Thyroid gland (tissue), 4 donors: ENCODE measurements at places on chromosomes 5 and 9. TPM values are rescaled to one million over a fixed set of nuclear protein-coding genes. Genes with fewer than 3 reads are reported as not detected.
A peak's percentile ranks its signal among the peaks of the same experiment; 100 is the strongest.

DNA sequence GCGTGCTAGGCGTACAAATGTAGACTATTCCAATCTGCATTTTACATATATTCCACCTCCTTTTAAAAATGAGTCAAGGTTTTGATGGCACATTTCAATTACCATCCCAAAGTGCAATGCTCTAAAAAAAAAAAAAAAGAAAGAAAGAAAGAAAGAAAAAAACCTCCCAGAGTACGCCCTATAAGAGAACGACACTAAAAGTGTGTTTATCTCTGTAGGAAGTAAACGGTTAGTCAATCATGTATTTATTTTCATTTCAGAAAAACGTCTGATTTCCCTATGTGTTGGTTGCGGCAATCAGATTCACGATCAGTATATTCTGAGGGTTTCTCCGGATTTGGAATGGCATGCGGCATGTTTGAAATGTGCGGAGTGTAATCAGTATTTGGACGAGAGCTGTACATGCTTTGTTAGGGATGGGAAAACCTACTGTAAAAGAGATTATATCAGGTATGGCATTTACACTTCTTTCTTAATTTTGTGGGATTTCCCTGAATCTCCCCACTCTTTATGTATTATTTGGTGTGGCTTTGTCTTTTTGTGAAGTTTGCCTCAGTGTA lies 1.1 kb downstream of the ISL1 start:
- peaks cover 42% of the 10 kb centered on the region for H3K27me3 ChIP-seq
- no peak overlapping the region for H3K4me3 ChIP-seq
- H3K27ac ChIP-seq: no peak overlapping the region
- H3K36me3 ChIP-seq: no peaks in the 10 kb centered on the region

GRCh38 chr9:135993765-135994500 lies 32.8 kb upstream of the UBAC1 start:
- H3K4me3 ChIP-seq: no peak overlapping the region
- H3K36me3 ChIP-seq: no peaks in the 10 kb centered on the region
- peaks cover 35% of the 10 kb centered on the region for H3K4me1 ChIP-seq
- DNase-seq: no peak

DNA sequence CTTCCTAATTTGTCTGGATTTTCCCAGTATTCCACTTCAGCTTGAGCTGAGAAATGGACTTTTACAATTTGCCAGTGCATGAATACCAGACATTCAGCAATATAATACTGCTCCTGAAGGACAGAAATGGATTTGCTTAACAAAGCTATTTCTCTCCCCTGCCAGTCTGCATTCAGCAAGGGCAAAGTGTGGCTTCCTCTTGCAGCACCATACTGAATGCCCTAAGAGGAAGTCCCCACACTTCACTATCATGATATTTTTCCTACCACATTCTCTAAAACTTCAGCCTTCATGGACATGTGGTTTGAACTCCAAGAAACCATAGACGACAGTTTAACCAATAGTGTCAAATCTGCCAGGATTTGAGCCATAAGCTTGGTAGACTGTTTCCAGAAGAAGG lies 19.8 kb upstream of the TLE4 start:
- H3K27ac ChIP-seq: no peak overlapping the region
- H3K4me3 ChIP-seq: no peak overlapping the region
- no peaks in the 10 kb centered on the region for H3K36me3 ChIP-seq
- H3K4me1 ChIP-seq: no peaks in the 10 kb centered on the region
- DNase-seq: no peak
- no peaks in the 10 kb centered on the region for H3K27me3 ChIP-seq

GRCh38 chr5:66897356-66897755 lies 299.2 kb downstream of the CD180 start:
- no peaks in the 10 kb centered on the region for H3K27me3 ChIP-seq
- no peak for DNase-seq
- no peak overlapping the region for H3K4me3 ChIP-seq
- peaks cover 22% of the 10 kb centered on the region for H3K4me1 ChIP-seq
- no peaks in the 10 kb centered on the region for H3K36me3 ChIP-seq

GRCh38 chr9:92384375-92384774 lies 20.0 kb downstream of the OGN start:
- no peak overlapping the region for H3K4me3 ChIP-seq
- no peaks in the 10 kb centered on the region for H3K36me3 ChIP-seq
- no peaks in the 10 kb centered on the region for H3K4me1 ChIP-seq

- H3K27me3 ChIP-seq: no peaks in the 10 kb centered on the region
- no peaks in the 10 kb centered on the region for H3K36me3 ChIP-seq
- no peak overlapping the region for H3K27ac ChIP-seq
- H3K4me3 ChIP-seq: no peak overlapping the region
- DNase-seq: peak; percentile 38
These were observed 83.2 kb downstream of the FOXD1 start for GRCh38 chr5:73365301-73365853.

Gene ANXA2R
- 6.3 TPM for total RNA-seq

Gene TMEM174
- total RNA-seq: not detected

Gene IFNB1
- not detected for total RNA-seq
